Stomach (tissue), 19 donors: ENCODE measurements at places on chromosomes 6 and 20. TPM values are rescaled to one million over a fixed set of nuclear protein-coding genes. Genes with fewer than 3 reads are reported as not detected.

SLC52A3 gene
- 24.0 TPM for total RNA-seq

DNA sequence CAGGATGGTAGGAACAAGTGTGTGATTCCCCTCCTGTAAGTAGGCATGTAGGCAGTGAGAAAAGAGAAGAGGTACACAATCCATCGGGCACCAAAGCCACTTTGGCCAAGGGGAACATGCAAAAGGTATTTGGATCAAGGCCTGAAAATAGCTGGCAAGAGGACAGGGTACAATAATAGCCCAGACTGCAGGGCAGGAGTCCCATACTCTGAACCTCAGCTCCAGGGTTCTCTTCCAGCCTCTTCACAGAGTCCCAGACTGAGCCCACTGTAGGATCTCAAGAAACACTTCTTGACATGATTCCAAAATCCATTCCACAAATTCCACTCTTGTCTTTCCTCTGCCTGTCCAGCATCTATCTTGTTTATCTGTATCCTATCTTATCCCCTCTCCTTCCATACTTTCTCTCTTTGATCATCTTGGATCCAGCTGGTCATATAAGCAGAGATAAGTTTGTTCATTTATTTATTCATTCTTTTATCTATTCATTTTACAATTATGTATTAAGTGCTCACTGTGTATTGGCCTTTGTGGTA lies 19.7 kb downstream of the ACSS2 start:
- no peak for DNase-seq

DNA sequence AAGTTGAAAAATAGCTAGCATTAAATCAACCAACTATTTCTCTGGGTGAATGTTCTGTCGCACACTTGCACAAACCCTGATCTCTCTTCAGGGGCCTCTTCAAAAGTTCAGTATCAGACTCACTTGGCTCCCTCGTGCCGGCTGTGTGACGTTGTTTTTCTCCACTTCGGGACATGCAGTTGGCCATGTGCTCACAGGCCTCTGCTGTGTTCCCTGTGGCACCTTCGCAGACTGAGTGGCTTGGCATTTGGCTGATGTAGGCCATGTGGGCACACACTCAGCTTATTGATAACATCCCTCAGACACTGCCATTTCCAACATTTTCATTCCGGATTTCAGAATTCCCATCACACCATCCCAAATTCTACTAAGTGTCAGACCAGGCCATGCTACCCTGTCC lies 49.3 kb downstream of the PACRG start:
- DNase-seq = no peak

DNA sequence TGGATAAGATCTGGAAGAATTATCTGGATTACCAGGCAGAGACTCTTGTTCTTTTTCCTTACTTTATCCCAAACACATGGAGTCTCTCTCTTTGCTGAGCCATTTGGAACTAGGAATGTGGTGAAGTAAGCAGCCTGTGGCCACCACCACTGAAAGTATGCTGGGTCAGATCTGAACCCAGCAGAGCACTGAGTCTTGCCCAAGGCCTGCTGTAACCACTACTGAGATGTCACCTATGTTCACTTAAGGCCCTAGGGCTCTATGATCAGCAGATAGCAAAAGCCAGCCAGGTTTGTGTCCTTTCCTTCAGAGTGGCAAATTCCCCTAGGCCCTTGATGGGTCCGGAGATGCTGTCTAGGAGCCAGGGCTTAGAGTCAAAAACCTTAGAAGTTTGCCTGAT lies 103.3 kb upstream of the PLN start:
- DNase-seq = no peak

PLA2G7 gene
- total RNA-seq = not detected

DNA sequence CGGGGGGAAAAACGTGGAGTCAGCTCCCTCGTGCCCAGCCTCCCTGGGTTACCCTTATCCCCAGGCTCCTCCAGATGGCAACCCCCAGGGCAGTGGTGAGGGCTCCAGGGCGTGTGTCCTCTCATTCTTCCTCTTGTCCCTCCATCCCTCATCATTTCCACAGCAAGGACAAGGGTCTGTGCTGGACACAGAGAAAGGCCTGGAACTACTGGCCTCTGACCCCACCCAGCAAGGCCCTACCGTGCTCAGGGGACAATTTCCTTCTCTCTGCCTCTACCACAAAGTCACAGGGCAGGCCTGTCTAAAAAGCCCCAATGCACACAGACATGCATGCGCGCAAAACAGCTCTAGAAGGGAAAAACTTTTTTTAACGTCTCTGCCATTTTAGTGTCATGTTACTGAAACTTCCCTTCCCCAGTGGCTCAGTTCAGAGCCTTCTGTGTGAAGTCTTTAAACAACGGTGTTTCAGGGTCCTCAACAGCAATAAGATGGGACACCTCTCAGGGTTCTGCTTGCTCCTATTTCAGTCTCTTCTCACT lies 1.1 kb upstream of the SLC35B2 start:
- no peak for DNase-seq

TRDN gene
- 0.18 TPM for total RNA-seq

- DNase-seq = no peak
Observed at GRCh38 chr6:54059683-54060082, 51.6 kb upstream of the MLIP start.

DNA sequence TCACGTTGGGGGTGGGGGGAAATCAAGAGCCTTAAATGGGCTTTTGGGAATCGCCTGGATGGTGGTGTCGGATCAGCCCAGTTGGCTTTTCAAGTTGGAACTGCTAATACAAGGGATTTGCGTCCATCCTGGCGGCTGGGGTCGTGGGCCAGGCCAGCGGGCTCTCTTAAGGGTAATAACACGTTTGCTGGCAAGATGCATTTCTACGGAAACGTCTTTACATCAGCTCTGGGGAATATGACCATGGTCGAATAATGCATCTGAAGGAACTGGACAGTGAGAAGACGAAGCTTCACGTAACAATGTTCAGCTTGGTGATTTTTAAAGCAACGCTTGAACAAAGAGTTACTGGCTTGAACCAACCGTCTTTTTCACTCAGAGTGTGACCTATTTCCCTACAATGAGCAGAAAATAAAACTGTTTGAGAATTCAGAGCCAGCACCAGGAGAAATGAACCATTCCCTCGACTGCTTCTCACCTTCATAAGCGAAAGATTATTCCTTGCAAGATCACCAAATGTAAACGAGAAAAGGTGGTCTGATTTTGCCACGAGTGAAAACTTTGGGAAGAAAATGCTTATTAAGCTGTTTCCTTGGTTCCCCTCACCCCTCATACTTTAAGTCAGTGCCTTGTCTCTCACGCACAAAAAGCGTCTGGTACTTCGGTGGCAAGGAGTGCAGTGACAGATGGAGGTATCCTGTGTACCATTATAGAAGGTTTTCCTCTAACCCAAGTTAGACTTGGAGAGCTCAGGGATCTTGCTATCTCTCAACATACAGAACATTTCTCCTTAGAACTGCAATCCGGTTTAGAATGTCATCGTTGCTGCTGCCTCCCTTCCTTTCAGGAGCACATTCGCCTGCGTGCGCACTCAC lies 1.4 kb upstream of the MARCKS start:
- peak; percentile 29 for DNase-seq

BHLHE23 gene
- not detected for total RNA-seq

- no peak for DNase-seq
Observed at GRCh38 chr6:147467428-147467827, 41.1 kb upstream of the SAMD5 start.

- no peak for DNase-seq
Observed at GRCh38 chr20:62321521-62321948, 18.7 kb downstream of the ADRM1 start.

FAM217A gene
- total RNA-seq = not detected

AVP gene
- total RNA-seq = not detected

DNA sequence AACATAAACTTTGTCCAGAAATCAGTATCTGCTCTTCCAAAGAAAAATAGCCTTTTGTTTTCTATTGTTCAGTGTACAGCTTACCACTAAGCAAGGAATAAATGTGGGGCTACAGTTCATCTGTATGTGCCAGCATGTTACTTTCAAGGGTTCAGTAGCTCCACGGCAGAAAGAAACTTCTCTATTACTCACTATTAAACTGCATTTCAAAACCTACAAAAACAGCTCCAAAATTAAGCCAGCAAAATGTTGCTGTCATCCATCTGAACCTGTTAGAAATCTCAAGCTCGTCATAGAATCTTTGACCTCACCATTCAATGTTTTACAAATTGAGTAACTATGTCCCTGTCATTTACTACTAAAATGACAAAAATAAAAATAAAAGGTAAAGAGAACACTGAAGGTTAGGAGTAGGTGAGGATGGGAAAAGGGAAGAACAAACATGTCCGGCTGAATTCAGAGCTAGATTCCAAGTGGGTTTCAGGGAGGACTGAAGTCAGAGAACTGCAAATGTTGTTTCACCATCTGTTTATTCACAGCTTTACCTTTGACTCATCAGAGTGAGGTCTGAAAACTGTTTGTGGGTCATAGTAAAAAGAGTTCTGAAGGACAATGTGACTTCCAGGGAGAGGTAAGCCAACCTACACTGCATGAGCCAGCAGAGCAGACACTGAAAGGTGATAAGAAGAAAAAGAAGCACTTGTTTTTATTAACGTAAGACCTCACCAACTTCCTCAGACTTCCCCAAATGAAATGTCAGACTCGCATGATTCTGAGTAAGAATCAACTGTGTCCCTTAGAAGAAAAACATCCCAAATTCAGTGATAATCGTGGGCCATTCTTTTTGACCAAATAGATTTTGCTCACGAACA lies 62.0 kb downstream of the ATXN1 start:
- no peak for DNase-seq

GRCh38 chr6:159633196-159633595 lies 59.8 kb downstream of the SOD2 start:
- DNase-seq = no peak

- DNase-seq = no peak
Observed at GRCh38 chr6:123420512-123420911, 216.2 kb downstream of the TRDN start.

GRCh38 chr6:55543633-55544309 lies 35.2 kb downstream of the HMGCLL1 start:
- DNase-seq = no peak

KCNG1 gene
- 2.2 TPM for total RNA-seq

DNA sequence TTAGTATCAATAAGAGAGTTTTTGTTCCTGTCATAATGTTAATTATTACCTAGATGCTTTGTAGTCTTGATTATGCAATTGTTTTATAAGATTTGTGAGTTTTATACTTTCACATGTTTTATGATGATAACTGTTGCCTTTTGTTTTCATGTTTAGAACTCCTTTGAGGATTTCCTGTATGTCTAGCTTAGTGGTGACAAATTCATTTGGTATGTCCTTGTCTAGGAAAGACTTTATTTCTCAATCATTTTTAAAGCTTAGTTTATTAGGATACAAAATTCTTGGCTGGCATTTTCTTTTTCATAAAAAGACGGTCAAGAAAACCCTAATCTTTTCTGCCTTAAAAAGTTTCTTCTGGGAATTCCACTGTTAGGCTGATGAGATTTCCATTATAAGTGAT lies 849.9 kb upstream of the EYS start:
- no peak for DNase-seq
